ENCODE measurements at places on chromosomes 13 and 19.

DNA sequence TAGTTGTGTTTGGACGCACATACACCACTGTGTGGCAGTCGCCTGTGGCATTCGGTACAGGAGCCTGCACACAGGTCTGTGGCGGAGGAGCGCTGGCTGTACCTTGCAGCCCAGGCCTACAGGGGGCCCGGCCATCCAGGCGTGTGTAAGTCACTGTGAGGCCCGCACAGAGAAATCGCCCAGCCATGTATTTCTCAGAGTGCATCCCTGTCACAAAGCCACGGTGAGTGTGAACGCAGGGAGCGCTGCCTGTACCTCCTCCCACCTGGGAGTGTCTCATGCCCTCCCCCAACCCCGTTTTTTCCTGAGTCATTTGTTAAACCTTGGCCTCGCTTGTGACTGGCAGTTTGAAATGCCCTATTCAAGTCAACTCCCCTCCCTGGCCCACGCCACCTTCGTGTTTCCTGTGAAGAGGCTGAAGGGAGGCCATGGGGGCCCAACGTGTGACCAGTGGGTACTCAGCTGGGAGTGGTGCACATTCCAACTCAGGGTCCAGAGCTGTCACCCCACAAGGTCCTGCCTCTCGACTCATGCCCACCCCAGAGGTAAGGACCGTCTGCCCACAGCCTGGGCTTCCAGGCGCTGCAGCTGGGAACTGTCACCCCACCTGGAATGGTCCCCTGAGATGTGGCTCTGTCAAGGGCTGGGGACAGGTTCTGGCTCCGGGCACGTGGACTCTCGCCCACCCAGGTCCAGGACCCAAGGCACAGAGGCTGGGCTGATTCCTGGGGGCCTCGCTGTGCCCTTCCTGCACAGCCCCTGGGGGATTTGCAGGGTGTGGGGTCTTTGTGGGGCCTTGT, 11.6 kb upstream of the RASA3 start:
- no peak for DNase-seq

DNA sequence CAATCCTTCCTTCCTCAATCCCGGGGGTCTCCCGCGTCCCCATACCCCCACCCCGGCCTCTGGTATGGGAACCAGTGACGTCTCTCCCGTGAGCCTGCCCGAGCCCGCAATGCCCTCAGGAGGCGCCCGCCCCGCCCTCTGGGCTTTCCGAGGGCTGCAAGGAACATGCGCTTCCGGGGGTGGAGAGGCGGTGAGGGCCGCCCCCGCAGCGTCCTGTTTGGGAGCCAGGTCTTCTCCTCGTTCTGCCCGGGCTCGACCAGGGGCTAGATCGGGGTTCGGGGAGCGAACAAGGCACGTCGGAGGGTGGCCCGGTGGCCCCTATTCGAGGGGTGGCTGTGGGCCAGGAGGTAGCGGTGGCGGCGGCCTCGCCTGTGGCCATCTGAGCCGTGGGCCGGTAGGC, 6.6 kb upstream of the TEX101 start:
- DNase-seq = no peak

DNA sequence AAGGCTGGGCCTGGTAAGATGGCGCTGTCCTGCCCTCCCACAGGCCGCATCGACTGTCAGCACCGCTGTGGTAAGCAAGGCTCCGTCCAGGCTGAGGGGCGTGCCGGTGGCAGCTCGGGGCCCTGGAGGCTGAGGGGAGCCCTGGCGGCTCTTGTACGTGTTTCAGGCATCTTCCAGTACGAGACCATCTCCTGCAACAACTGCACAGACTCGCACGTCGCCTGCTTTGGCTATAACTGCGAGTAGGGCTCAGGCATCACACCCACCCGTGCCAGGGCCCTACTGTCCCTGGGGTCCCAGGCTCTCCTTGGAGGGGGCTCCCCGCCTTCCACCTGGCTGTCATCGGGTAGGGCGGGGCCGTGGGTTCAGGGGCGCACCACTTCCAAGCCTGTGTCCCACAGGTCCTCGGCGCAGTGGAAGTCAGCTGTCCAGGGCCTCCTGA, 1.2 kb downstream of the IZUMO4 start:
- DNase-seq = no peak

GRCh38 chr13:38462605-38463004, 113.0 kb downstream of the UFM1 start:
- no peak for DNase-seq

GRCh38 chr13:70835371-70835770, 727.1 kb upstream of the KLHL1 start:
- DNase-seq = peak; percentile 52

DNA sequence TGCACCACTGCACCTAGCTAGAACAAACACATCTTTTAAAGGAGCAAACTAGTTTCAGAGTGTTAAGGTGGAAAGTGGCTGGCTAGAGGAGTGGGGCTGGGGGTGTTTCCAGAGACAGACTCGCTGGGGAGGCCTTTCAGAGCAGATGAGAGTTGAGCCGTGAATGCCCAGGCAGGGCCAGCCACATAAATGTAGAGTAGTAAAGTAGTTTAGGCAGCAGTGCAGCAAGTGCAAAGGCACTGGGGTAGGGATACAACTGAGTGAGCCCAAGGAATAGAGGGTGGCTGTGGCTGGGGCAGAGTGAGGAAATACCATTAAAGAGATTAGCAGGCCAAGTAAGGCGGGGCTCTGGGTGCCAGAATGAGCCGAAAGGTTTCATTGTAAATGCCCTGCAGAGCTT, 72.0 kb downstream of the ALOX5AP start:
- no peak for DNase-seq

DNA sequence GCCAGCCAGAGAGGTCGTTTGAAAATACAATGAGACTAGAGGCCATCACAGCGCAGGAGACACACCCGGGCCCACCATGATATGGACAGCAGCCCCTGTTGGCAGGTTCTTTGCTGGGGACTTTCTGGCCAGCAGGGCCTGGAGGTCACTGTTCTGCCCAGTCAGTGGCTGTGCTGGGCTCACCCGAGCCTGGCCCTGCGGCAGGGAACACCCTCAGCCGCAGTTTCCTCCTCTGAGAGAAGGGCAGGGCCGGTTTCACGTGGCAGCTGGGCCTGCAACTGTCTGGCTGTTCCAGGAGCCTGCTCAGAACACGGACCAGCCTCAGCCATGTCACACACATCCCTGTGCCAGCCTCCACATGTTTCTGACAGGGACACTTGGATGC, 39.4 kb downstream of the ADPRHL1 start:
- no peak for DNase-seq

- DNase-seq = no peak
Observed at GRCh38 chr13:24497742-24498141, 14.8 kb downstream of the PARP4 start.

GRCh38 chr13:54387625-54388024, 1359.0 kb downstream of the OLFM4 start:
- DNase-seq = no peak

GRCh38 chr19:8323781-8324185, 2.5 kb downstream of the RPS28 start:
- DNase-seq = no peak

- no peak for DNase-seq
Observed at GRCh38 chr13:113399755-113400149, 35.8 kb upstream of the GRTP1 start.

DNA sequence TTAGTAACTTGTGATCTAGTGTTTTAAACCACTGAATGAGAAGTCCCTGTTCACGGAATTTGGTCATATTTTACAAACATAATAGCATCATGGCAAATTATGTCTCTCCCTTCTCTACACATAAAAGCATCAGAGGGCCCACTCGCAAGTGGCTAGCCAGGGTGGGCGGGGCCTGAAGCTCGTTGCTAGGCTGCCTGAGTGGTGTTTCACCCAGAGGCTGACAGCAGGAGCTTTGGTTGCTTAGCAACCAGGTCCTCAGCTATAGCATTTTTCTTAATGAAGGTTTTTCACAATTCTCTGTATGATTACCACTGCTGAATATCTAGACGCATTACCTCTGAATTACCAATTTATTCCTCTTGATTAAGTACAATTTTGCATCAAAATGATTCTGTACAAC, 126.5 kb downstream of the NALCN start:
- peak; percentile 84 for DNase-seq

DNA sequence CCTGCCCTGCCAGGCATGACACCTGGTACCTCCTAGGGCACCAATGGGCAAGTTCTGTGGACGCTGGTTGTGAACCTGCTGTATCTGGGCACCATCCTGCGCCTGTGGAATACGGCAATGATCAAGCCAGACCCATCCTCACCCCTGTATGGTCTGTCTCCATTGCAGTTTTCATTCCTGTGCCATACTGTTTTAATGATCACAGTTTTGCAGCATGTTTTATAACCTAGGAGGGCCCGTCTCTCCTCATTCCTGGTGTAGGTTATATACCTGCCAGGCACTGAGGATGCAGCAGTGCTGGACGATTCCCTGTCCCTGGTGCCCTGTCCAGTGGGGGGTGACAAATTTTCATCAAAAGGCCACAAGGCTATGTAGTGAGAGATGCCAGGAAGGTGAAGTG, 5.6 kb downstream of the TBC1D17 start:
- no peak for DNase-seq

- no peak for DNase-seq
Observed at GRCh38 chr19:32339988-32340874, 5.2 kb upstream of the ZNF507 start.

DNA sequence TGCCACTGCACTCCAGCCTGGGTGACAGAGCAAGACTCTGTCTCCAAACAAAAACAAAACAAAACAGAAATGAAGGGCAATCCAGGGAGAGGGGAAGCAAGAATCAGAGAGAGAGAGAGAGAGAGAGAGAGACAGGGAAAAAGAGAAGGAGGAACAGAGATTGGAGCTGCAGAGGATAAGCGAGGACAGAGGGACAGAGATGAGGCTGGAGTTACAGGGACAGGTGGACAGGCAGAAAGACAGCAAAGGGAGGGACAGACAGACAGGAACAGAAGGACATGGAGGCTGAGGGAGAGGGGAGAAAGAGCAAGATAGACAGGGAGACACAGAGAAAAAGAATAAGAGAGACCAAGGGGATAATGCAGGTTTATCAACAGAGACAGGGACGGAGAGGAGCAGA, 1.3 kb upstream of the CRX start:
- no peak for DNase-seq

- no peak for DNase-seq
Observed at GRCh38 chr19:55273978-55274707, 5.8 kb downstream of the HSPBP1 start.

DNA sequence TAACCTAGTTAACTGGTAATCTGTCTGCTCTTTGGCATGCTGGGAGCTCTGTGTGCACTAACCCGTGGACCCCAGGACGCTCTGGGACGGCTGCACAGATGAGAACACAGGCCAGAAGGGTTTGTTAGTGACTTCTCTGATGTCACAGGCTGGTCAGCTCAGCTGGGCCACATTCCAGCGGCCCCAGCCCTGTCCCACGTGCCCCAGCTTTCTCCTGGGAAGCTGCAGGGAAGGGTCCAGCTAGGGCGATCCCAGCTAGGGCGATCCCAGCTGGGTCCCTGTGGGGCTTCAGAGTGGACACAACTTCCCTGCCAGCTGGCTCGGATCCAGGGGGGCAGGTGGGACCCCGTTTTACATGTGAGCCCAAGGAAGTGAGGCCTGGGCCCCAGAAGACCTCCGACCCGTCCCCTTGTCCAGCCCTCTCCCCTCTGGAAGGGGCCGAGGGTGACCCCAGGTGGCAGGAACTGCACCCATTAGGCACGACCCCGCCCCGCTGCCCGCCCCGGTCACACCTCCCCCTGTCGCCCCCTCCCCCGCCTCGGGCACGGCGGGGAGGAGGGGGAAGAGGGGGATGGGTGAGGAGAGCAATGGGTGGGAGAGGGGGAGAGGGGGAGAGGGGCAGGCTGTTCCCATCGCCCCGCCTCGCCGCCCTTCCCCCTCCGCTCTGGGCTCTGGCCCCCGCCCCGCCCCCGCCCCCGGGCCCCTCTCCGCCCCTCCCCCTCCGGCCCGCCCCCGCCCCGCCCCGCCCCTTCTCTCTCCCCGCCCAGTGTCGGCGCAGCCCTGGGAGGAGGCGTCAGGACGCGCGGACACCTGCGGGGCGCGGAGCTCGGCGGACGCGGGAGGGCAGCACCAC, 75.2 kb upstream of the MCF2L start:
- peak; percentile 67 for DNase-seq

GRCh38 chr13:33514362-33514761, 228.8 kb upstream of the STARD13 start:
- no peak for DNase-seq

- no peak for DNase-seq
Observed at GRCh38 chr13:75302071-75302698, 179.8 kb downstream of the TBC1D4 start.

GRCh38 chr13:113086991-113087922, 18.3 kb upstream of the F7 start:
- no peak for DNase-seq

GRCh38 chr19:18701250-18701608, 17.7 kb downstream of the CRTC1 start:
- peak; percentile 56 for DNase-seq

DNA sequence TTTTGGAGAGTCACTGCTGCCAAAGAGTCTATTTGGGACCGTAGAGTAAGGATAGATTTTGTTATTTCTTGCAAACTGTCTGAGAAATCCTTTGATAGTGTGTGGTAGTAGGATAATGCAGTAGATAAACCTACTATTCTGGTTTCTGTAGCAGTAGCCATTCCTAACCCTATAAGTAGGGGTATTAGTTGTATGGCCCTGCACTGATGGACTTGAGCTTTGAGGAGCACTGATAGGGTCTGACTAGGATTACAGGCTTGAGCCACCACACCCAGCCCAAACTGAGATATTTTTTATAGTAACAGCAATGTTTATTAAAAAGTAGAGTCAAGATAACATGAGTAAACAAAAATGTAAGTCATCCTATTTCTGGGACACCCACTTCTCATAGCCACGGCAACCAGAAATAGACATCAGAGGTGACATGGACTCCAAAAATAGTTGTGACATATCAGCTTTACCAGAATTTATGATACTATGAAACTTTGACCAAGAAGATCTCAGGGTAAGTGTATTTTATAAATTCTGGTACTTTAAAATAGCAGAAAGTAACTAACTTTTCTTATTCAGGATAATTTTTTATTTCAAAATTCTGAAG, 479.1 kb downstream of the SUCLA2 start:
- DNase-seq = no peak

GRCh38 chr13:71875823-71876222, 8.8 kb upstream of the DACH1 start:
- no peak for DNase-seq

DNA sequence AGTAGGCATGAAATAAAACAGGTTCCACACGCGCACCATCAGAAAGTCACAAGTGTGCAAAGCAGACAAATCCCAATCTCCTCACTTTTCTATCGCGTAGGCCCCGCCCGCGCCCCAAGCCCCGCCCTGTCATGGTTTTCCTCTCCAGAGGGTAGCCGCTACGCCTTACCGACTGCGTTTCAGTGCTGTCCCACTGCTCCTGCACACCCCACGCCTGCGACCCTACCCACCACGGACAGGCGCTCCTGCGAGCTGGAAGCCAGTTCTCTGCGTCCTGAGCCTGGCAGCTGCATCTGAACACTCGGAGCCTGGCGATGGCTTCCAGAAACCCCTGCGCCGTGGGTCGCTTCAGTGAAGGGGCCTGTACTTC, 379 bp upstream of the ZNF470 start:
- DNase-seq = peak; percentile 4

- no peak for DNase-seq
Observed at GRCh38 chr13:38636761-38637160, 50.1 kb upstream of the FREM2 start.

DNA sequence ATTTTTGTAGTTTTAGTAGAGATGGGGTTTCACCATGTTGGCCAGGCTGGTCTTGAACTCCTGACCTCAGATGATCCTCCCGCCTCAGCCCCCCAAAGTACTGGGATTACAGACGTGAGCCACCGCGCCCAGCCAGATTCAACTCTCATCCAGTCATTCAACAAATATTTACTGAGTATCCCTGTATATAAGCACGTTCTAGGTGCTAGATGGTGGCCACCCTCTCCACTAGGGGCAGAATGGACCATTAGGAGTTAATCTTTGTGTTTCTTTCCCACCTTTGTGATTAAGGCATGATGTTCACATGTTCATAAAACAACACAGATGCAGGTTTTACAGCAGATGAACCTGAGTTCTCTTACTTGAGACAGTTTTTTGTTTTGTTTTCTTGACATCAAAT, 7.3 kb downstream of the SHKBP1 start:
- DNase-seq = no peak
